ENCODE measurements at places on chromosomes 11 and 22.
A peak's percentile ranks its signal among the peaks of the same experiment; 100 is the strongest.

DNA sequence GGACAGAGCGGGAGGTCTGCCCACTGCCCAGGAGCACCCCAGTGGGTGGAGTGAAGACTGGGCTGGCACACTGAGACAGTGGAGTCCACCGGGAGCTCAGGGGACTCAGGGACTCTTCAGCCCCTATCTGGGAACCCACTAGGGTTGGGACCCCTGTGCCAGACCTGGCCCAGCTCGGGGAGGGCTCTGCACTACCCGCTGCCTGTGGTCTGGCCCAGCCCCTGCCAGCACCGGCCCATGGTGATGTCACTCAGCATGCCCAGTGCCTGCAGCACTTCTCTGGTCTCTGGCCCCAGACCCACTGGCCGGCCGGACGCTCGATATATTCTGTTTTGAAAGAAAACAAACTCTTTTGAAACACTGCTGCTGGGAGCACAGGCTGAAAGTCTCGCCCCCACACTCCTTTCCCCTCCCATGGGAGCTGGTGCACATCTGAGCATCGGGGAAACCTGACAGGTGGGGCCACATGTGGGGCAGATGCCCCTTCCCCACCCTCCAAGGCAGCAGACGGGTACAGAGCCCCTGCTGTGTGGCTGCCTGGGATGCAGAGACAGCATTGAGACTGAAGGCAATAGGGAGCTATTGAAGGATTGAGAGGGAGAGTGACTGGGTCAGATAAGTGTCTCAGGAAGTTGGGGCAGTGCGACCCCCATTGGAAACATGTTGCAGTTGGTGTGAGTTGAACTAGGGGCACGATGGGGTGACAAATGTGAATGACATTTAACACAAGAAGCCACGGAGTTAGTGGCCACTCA lies 62.9 kb downstream of the MYEOV start:
- no peak for DNase-seq

GRCh38 chr22:44906999-44907644 lies 102.7 kb downstream of the PHF21B start:
- DNase-seq, result no peak

DNA sequence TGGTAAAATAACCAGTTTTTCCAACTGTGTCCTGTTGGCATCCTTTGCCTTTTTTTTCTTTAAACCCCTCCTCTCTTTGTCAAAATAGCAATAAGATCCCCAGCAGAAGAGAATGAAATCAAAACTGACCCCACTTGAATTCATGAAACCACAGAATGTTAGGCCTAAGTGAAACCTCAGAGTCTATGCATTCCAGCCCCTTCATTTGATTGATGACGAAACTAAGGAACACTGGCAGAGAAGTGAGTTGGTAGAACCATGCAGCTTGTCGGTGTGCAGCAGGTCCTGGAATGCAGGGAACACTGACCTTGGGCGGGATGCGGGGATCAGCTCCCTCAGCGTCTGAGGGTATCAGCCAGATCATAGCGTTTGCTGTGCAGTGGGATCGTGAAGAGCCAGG lies 57.5 kb downstream of the GRK3 start:
- no peak for DNase-seq

- no peak for DNase-seq
Measured at GRCh38 chr11:126519764-126520734, 164.6 kb downstream of the ST3GAL4 start.

- no peak for DNase-seq
Measured at GRCh38 chr11:84290647-84291046, 1004.5 kb upstream of the CCDC90B start.

DNA sequence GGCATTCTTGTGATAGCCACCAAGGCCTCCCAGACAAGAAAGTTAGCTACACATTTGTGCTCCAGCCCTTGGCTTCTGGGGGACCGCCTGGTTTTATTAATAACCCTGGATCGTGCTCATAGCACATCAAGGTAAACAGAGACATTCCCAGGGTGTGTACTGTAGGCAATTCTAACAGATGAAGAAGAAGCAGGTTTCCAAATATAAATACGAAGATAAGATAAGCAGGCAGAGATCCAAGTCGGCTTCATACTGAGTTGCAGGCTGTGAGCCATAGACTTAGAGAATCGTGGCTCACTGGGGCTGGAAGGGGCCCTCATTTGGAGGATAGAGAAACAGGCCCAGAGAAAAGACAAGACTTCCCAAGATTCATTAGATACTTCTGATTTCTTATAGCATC lies 131.4 kb downstream of the TENM4 start:
- DNase-seq, result no peak

GRCh38 chr22:30324014-30324730 lies 2.6 kb downstream of the TBC1D10A start:
- peak; percentile 81 for DNase-seq
